ENCODE measurements at places on chromosomes 3 and 15. TPM values are rescaled to one million over a fixed set of nuclear protein-coding genes. Genes with fewer than 3 reads are reported as not detected.
A peak's percentile ranks its signal among the peaks of the same experiment; 100 is the strongest.

DNA sequence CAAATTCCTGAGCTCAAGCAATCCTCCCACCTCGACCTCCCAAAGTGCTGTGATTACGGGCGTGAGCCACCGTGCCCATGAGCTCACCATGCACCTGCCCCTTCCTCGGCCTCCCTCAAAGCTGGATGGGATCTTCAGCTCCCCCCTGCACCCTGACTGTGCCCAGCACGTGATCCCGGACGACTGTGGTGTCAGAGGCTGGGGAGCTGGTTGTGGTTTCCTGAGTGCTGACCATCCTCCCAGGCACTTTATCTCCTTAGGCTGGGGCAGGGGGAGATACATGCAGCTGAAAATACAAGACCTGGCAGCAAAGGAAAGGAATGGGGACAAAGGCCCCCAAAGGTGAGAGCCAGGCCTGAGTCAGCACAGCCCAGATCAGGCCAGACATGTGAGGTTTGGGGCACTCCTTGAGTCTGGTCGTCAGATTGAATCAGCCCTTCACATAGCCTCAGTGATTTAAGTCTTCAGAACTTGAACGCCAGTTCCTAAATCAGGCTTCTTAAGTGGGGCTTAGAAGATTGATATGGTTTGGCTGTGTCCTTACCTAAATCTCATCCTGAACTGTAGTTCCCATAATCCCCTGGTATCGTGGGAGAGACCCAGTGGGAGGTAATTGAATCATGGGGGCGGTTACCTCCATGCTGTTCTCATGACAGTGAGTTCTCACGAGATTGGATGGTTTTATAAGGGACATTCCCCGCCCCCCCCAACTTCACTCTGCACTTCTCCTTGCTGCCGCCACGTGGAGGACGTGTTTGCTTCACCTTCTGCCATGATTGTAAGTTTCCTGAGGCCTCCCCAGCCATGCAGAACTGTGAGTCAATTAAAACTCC is 35.8 kb downstream of the PRKCD start:
- peak; percentile 75 for DNase-seq

DNA sequence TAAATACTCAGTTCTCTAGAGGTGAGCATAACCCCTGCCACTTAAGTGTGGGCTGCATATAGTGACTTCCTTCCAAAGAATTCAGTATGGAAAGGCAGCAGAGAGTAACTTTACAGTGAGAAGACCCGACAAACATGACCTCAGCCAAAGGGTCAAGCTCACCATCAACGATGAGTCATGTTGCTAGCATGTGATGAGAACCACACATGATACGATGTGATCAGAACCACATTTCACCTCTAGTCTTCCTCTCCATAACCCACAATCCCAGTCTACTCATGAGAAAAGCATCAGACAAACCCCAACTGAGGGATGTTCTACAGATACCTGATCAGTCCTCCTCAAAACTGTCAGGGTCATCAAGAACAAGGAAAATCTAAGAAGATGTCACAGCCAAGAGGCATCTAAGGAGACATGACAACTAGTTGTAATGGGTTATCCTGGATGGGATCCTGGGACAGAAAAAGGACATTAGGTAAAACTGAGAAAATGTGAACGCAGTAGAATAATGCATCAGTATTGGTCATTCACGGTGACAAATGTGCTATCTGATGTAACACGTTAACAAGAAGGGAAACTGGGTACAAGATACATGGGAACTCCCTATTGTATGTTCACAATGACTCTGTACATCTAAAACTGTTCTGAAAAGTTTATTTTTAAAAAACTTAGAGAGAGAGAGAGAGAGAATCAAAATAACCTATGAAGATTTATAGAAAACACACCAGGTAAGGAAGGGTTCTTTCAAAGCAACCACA is 28.3 kb downstream of the SEC61A1 start:
- no peak for DNase-seq

- peak; percentile 89 for DNase-seq
Measured at GRCh38 chr3:194395778-194396538, 3.1 kb downstream of the GP5 start.

The ADIPOQ gene
- not detected for total RNA-seq

- DNase-seq, result peak; percentile 84
Measured at GRCh38 chr3:188090620-188091309, 63.2 kb upstream of the LPP start.

GRCh38 chr15:63188926-63189871 is at the start of gene RAB8B:
Gene RAB8B (plus strand): TSS chr15:63189606. CDS start chr15:63189625, 19 bp downstream.
- DNase-seq, result peak; percentile 99

- no peak for DNase-seq
Measured at GRCh38 chr3:76096836-76097588, 311.7 kb upstream of the ZNF717 start.

The SPSB4 gene
- 0.57 TPM for total RNA-seq

The DTX3L gene
- total RNA-seq, result 58.0 TPM

GRCh38 chr3:120762615-120763014 is 20.1 kb downstream of the GTF2E1 start:
- DNase-seq, result no peak
